ENCODE measurements at places on chromosomes 2 and 18.

DNA sequence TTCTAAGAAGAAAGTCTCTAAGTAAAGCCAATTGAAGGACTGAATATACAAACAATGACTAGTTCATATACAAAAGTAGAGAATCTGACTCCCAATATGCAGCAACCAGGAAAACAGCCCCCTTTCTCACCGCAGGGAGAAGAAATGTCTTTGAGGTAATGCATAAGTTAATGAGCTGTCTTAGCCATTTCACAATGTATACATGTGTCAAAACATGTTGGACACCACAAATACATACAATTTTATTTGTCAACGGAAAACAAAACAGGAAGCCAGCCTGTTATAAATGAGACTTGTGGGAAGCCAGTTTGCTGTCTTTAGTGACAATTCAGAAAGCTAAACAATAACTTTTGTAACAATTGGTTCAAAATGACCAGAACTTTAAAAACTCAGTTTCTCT lies 389.2 kb downstream of the CBLN2 start:
- no peak for DNase-seq

- peak; percentile 4 for DNase-seq
Observed at GRCh38 chr2:207165121-207166038, at the start of gene KLF7. TSS of gene KLF7 (minus strand) at chr2:207165948. CDS start at chr2:207165568, 380 bp downstream.

GRCh38 chr2:25270061-25270460 lies 71.7 kb downstream of the DNMT3A start:
- no peak for DNase-seq

DNA sequence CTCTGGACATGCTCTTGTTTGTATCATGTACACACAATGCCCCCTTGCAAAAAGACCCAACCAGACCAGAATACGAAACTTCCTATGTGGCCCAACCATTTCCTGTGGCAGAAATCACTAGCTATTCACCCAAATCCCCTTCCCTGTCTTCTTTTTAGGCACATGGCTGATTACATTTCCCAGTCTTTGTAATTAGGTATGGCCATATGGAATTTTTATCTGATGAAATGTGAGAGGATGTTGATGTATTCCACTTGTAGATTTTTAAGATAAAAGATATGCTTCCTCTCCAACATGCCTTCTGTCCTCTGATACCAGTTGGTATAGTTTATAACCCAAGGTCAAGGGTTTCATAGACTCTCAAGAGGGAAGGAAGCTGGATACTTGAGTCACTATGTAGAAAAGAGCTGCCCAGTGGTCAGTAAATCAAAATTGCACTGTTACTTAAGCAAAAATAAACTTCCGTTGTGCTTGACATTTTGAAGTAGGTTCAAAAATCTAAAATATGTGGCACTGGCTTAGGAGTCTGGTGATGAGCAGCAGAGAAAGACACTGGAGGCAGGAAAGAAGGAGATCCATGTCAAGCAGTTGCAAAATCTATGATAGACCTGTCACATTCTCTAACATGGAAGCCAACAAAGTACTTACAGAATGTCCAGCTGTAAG lies 297.4 kb downstream of the SMAD2 start:
- DNase-seq, result no peak

GRCh38 chr2:216202626-216203250 lies 93.6 kb downstream of the XRCC5 start:
- no peak for DNase-seq

DNA sequence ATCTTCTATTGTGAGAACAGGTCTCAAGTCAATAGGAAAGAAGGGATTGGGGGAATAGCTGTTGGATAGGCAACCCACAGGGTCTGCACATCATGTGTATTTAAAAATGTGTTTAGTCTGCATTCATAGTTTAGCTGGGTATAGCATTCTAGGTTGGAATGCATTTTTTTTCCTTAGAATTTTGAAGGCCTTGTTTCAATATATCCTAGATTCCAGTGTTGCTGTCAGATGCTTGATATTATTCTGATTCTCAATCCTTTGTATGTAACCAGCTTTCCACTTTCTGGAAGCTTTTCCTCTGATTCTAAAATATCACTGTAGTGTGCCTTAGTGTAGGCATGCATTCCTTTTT lies 9.0 kb upstream of the ATP8B1 start:
- DNase-seq, result no peak

DNA sequence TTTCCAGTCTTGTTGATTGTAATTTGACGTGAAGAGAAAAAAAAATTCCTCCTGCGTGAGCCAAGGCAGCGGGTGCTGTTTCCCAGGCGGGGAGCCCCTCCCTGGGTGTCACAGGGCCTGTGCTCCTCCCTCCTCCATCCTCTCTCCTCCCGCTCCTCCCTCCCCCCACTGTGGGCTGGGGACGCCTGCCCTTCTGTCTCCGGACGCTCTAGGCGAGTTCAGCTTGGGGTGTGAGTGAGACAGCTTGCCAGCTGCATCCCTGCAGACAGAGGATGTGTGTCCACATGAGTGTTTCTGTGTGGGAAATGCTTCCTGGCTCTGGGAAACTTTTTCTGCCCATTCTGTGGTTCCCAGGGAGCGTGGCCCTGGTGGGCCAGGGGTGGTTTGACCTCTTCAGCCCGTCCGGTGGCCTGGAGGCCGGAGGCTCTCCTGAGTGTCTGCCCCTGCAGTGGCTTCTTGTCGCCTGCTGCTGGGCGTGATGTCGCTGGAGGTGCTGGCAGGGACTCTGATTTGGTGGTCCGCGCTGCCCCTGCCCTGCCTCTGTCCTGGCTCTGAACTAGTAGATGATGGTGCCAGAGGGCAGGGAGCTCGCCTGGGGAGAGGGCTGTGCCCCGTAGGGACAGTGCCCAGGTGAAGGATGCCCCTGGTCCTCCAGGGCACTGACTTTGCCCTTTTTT lies 96.4 kb downstream of the USP40 start:
- DNase-seq, result no peak

DNA sequence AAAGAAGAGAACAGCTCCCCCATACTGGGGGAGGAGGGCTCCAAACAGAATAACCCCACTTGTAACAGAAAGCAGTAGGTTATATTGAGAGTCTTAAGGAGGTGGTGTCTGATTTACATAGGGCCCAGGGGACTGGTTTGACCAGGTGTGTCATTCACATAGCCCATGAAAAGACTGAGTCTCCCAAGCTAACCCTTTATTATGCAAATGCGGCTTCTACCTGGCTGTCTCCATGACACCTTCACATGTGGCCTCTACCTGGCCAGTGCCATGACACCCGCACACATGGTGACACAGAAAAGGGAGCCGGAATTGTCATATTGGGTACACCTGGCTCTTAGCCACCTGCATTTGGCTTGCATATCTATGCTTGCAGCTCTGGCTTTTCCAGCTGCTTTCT lies 1057.2 kb upstream of the PIK3C3 start:
- no peak for DNase-seq

DNA sequence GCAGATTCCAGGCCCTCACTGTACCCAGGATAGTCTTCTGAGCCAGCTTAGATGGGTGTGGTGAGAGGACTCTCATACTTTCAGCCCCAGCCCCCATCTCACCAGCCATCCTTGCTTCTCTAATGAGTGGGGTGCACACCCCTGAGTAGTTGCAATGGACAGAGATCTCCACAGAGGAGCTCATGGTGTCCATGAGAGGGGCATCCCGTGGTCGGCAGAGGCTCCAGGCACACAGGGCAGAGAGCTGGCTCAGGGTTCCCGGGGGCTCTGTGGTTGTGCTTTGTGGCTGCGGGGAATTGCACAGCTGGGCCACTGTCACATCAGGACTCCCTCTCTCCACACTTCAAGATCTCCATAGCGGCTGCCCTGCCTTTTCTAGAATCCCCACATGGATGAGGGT lies 226.0 kb upstream of the PXDN start:
- no peak for DNase-seq

DNA sequence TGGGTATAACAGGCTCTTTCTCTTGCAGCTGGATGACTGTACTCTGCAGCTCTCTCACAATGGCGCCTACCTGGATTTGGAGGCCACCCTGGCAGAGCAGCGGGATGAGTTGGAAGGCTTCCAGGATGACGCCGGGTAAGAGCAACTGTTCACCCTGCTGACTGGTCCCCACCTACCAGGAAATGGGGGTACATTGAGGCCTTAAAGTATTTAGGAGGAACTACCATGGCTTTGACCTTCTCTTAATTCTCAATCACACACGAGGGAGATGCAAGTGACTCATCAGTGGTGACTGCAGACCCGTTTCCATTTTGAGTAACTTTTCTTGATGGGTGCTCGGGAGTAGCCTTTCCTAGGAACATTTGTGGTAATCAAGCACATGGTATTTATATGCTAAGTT lies 58.0 kb downstream of the FHOD3 start:
- no peak for DNase-seq

DNA sequence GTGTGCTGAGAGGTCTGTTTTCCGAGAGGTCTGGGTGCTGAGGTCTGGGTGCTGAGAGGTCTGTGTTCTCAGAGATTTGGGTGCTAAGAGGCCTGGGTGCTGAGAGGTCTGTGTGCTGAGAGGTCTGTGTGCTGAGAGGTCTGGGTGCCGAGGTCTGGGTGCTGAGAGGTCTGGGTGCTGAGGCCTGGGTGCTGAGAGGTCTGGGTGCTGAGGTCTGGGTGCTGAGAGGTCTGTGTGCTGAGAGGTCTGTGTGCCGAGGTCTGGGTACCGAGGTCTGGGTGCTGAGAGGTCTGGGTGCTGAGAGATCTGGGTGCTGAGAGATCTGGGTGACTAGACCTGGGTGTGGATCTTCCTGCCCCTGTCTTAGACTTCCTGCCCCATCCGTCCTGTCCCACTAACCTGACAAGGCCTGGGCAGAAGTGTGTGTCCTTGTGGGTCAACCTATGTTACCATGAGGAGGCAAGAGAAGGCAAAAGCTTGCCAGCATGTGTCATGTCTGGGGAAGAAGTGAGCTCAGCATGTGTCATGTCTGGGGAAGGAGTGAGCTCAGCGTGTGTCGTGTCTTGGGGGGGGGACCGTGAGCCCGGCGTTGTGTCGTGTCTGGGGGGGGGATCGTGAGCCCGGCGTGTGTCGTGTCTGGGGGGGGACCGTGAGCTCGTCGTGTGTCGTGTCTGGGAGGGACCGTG lies 69.3 kb downstream of the KCNG2 start:
- DNase-seq, result no peak

- DNase-seq, result no peak
Observed at GRCh38 chr2:120305937-120306490, 39.9 kb upstream of the INHBB start.
